Melanocyte of skin (primary cell): ENCODE measurements at places on chromosomes 12 and 14. TPM values are rescaled to one million over a fixed set of nuclear protein-coding genes. Genes with fewer than 3 reads are reported as not detected.

C1QL4 gene
- under 0.01 and 0.15 TPM in 2 replicates for total RNA-seq

KDM5A gene
- 55.4 and 85.8 TPM in 2 replicates for total RNA-seq

IQSEC3 gene
- total RNA-seq: under 0.01 TPM in 1 of 2 replicates, not detected in the other

ZBTB39 gene
- 7.0 and 7.1 TPM in 2 replicates for total RNA-seq

PRH2 gene
- total RNA-seq: not detected in 2 replicates

DDIT3 gene
- total RNA-seq: 13.4 and 19.6 TPM in 2 replicates

AKAP3 gene
- total RNA-seq: 2.2 and 4.5 TPM in 2 replicates

ASIC1 gene
- 0.67 and 0.93 TPM in 2 replicates for total RNA-seq

ALDH1L2 gene
- 11.7 and 16.2 TPM in 2 replicates for total RNA-seq
